ENCODE measurements at places on chromosomes 7 and 10.

DNA sequence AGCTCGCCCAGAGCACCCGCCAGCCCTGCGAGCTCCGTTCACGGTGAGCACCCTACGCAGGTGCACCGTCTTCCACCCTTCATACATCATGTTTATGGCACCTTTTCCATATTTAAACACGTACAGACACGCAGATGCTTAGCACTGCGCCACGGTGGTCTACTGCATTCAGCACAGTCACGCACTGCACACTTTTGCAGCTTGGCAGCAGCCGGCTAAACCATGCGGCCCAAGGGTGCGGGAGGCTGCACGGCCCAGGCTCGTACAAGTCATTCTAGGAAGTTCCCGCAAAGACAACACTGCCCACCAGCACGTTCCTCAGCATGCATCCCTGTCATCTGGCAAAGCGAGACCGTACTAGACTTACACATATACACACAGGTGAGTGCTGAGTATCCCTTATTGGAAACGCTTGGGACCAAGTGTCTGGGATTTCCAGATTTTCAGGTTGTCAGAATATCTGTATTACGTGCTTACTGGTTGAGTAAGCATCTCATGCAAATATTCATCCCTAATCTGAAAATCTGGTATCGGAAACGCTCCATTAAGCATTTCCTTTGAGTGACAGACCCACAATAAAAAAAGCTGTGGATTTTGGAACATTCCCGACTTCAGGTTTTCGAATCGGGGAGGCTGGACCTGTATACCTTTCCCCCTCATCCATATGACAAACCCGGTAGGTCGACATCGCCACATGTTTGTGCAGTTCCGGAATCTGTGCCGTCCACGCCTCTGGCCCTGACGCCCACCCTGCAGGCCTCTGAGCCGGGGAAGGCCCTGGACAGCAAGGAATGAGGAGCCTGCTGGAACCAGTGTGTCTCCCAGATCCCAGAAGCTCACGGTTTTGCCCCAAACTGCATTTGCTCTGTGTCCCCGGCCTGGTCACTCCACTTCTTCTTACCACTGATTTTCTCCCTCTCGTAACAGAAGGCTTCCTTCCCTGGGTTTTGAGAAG is 222.2 kb downstream of the ELFN1 start:
- DNase-seq = no peak

- no peak for DNase-seq
Observed at GRCh38 chr10:120555842-120556532, 99.0 kb downstream of the PLPP4 start.

DNA sequence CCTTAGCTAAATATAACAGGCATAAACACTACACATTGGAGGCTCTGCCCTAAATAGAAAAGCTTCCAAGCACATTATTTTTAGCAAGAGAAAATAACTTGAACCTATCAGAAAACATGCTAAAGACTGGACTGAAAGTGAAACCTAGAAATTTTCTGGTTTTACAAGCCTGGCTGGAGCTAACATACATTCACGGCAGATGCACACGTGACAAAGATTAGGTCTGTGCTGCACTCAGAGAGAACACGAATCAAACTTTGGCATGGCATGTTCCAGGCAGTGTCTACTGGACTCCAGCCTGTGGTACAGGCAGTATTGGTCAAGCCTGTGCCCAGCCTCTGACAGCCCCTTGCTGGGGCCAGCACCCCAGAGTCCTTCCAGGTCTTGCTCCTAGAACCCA is 94.1 kb upstream of the PCBD1 start:
- no peak for DNase-seq

DNA sequence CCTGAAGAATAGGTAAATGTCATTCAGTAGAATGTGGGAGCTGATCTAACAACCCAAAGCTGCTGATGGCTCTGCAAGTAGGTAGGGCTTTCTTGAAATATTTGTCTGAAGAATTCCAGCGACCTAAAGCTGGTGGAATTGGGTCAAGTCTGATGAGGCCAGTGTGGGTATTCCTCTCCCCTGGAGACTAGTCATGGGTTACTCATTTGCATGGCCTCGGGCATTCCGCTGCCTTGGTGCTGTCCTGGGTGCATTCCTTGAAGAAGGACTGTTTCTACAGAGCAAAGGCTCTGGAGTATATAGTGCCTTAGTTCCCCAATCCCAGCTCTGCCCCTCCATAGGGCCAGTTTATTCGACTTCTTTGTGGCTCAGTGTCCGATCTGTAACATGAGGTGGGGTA is 19.2 kb downstream of the PDK4 start:
- no peak for DNase-seq

- peak; percentile 73 for DNase-seq
Observed at GRCh38 chr7:150404805-150405583, 25.9 kb downstream of the ZNF775 start.

DNA sequence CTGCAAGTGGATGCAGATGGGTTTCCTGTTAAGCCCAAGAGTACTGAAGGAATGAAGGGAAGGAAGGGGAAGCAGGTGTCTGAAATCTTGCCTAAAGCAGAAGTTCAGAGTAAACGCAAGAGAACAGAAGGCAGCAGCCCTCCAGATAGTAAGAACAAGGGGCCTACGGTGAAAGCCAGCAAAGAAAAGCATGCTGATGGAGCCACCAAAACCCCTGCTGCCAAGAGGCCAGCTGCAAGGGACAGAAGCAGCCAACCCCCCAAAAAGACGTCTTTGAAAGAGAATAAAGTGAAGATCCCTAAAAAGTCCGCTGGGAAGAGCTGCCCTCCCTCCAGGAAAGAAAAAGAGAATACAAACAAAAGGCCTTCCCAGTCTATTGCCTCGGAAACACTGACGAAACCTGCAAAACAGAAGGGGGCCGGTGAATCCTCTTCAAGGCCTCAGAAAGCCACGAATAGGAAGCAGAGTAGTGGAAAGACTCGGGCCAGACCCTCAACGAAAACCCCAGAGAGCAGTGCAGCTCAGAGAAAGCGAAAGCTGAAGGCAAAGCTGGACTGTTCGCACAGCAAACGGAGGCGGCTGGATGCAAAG is 152.5 kb downstream of the LCOR start:
- DNase-seq = no peak

GRCh38 chr7:120991581-120991980 is 3.1 kb downstream of the CPED1 start:
- DNase-seq = no peak

GRCh38 chr10:125041856-125042506 is 100.1 kb downstream of the ZRANB1 start:
- DNase-seq = no peak

DNA sequence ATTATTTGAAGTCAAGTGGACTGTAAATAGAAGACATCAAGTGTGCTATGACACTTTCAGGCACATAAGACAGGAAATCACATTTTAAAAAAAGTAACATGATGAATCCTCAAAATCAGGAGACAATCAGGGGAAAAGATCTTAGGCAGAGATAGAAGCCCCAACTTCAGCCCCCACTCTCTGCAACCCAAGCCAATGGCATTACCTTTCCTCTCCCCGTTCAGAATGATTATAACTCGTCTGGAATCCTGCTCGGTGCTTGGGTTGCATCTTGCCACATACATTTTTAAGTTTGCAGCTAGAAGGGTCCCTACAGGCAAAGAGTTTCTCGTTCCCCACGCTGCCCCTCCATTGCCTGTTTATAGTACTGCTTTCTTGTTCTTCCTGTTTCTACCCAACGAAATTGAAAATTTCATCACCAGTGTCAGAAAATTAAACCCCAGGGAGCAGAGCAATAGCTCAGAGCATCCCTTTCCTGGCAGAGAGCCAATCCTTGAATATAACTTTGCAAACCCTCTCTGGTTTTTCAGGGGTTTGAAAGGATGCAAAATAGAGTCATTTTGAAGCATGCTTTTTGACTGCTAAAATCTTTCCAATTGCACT is 260.5 kb upstream of the AOAH start:
- no peak for DNase-seq

DNA sequence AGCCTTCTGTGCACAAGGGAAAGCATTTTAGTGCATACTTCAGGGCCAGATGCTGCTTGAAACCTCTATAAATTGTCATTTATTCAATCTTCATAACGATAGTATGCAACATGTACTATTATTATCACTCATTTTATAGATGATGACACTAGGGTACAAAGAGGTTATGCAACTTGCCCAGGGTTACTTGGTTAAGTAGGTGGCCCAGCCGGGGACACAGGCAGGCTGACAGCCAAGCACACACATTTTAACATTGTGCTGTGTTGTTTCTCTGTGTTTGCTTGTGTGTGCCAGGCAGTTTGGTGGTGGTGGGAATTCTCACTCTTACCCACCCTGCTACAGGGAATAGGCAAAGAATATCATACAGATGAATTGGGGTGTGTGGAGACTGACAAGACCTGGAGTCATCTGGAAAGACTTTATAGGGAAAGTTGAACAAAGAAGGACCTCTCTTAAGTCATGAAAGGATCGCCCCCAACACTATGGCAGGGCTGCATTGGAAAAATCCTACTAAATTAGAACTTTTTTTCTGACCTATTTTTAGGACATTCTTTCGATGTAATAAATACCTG is 98.9 kb downstream of the MKX start:
- no peak for DNase-seq

GRCh38 chr10:85786401-85786899 is 580.1 kb downstream of the GRID1 start:
- no peak for DNase-seq

DNA sequence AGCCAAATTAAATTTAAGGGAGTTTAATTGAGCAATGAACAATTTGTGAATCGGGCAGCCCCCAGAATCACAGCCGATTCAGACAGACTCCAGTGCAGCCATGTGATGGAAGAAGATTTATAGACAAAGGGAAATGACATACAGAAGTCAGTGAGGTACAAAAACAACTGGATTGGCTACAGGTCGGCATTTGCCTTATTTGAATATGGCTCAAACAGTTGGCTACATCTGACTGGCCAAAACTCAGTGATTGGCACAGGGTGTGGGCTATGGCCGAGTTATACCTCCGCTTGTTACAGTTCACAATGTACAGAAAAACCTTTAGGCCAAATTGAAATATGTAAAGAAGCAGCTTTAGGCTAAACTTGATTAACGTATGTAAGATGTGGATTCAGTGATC is 30.8 kb upstream of the EIF4H start:
- no peak for DNase-seq

GRCh38 chr10:97991871-97992270 is 38.5 kb downstream of the CRTAC1 start:
- no peak for DNase-seq

- no peak for DNase-seq
Observed at GRCh38 chr10:5732141-5732540, 47.5 kb downstream of the TASOR2 start.

DNA sequence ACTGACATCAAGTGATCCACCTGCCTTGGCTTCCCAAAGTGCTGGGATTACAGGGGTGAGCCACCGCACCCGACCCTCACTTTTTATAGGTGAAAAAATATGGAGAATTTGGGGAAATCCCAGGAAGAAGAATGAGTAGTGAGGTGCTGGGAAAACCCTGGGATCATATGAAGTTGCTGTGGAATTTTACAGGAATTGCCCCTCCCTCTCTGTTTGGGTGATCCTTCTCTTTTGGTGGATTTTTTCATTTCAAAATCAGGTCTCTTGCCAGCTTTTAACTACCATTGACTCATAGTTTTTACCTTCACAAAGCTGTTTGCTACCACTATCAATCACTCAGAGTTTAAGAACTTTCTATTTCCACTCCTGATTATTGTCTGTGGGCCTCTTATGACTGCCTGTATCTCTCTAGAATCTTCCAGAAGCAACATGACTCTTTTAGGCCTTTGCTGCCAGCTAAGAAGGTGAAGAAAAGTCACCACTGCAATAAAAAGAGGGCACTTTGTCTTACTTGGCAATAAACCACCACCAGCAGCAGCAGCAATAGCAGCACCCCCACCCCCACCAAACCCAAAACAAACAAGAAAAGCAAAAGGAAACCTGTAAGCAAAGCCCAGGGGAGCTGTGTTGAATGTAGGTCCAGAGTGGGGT is 4.0 kb upstream of the GIMAP8 start:
- no peak for DNase-seq

- DNase-seq = no peak
Observed at GRCh38 chr10:46308666-46309450, 22.1 kb downstream of the ANTXRL start.

- no peak for DNase-seq
Observed at GRCh38 chr10:113458944-113459343, 93.9 kb upstream of the HABP2 start.

GRCh38 chr10:15253951-15254807 is 85.7 kb upstream of the NMT2 start:
- DNase-seq = no peak

DNA sequence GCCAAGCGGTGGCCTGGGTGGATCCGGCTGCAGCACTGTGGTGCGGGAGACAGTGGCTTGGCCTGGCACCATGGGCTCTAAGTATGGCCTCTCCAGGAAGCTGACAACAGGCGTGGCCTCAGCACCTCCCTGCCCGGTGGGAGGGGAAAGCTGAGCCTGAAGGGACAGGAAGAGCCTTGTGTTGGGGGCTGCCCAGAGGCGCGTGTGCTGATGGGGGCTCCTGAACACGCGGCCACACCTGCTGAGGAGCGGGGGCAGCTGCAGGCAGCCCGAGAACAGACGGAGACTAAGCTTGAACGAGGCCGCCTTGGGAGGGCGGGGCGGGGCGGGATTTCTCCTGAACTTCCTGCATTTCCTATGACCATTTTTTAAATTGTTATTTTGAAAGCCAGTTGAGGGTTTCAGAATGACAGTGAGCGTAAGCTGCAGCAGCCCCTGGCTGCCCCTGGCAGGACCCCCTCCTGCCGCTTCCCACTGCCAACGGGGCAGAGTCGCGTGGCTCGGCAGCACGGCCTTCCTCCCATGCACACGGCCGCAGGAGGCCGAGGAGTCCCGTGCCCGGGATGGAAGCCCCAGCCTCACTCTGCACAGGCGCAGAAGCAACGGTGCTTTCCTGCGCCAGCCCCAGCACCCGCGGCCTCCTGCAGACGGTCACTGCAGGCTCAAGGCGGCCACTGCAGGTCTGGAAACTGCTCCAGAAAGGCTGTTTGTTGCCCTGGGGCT is 43.2 kb downstream of the DPYSL4 start:
- DNase-seq = peak; percentile 32

GRCh38 chr7:123863461-123863860 is 18.5 kb downstream of the HYAL4 start:
- no peak for DNase-seq

- no peak for DNase-seq
Observed at GRCh38 chr10:125482108-125482507, 200.9 kb downstream of the TEX36 start.

DNA sequence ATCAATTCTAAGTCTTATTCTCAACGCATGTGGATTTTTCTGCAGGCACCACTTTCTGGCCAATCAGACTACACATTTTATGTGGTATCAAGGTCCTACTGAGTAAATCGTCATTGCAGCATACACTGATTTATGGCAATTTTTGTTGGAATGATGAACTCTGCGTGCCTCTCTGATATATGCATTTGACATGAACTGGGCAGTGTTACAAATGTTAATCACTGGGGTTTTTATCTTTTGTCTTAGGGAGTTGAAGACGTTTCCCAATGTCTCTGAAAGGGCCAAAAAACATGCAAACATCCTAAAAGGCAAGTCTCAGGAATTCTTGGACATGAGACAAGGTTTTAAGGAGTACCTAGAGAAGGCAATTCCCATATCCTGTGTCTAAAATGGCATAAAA is 809.5 kb upstream of the CELF2 start:
- DNase-seq = no peak

GRCh38 chr7:55723621-55723941 is 139.0 kb downstream of the SEPTIN14 start:
- no peak for DNase-seq
